ENCODE measurements at places on chromosomes 7 and 10. TPM values are rescaled to one million over a fixed set of nuclear protein-coding genes. Genes with fewer than 3 reads are reported as not detected.

The DLX6 gene
- total RNA-seq, result not detected

DNA sequence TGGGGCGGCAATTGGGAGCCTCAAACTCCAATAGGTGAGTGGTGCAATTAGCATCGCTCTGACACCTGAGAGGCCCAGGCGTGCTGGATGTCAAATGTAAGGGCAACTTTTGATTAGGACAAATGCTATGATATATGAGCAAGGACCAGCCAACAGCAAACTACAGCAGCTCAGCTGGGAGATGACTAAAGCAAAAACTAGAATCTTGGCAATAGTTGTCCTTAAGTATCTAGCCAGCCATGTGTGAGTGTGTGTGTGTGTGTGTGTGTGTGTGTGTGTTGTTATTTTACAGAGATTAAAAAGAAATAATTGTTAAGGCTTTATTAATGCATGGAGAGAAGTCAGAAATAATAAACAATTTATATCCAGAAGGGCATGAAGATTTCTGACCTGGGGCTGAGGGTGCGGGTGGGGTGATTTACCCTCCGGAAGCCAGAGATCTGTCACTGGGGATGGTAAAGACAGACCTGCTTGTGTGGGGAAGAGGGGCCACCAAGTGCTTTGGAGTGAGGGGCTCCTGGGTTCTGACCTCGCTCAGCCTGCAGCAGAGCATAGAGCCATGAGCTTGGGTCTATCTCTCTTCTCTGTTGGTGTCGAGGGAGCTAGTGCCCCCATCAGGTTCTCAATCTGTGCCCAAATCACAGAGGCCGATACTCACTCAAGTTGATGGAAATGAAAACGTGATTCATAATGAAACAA lies 77.3 kb downstream of the EMX2 start:
- no peak overlapping the region for H3K27ac ChIP-seq
- H3K4me3 ChIP-seq, result no peak overlapping the region
- no peak for DNase-seq
- no peaks in the 10 kb centered on the region for H3K36me3 ChIP-seq
- peaks cover 30% of the 10 kb centered on the region for H3K27me3 ChIP-seq

The CISD1 gene
- 44.0 TPM for total RNA-seq

GRCh38 chr10:85810674-85811073 lies 555.9 kb downstream of the GRID1 start:
- H3K27me3 ChIP-seq, result no peaks in the 10 kb centered on the region
- H3K4me3 ChIP-seq, result no peak overlapping the region
- peaks cover 6% of the 10 kb centered on the region for H3K36me3 ChIP-seq
- H3K4me1 ChIP-seq, result no peaks in the 10 kb centered on the region
- DNase-seq, result no peak
- no peak overlapping the region for H3K27ac ChIP-seq

Data from activated CD4-positive, alpha-beta memory T cell treated with anti-CD3 and anti-CD28 coated beads for 36 hours (primary cell).